Activated CD4-positive, alpha-beta T cell treated with anti-CD3 and anti-CD28 coated beads for 1 hour (primary cell): ENCODE measurements at places on chromosomes 6 and 20.

GRCh38 chr6:5499644-5500306, 238.5 kb downstream of the FARS2 start:
- DNase-seq, result no peak

GRCh38 chr6:75842191-75842590, 93.2 kb downstream of the MYO6 start:
- no peak for DNase-seq

GRCh38 chr6:18545726-18546125, 158.6 kb downstream of the RNF144B start:
- no peak for DNase-seq

GRCh38 chr6:26003102-26003694, 40.6 kb downstream of the TRIM38 start:
- DNase-seq, result no peak

GRCh38 chr20:63821811-63822210, 9.3 kb downstream of the ZBTB46 start:
- DNase-seq, result no peak

- DNase-seq, result no peak
Observed at GRCh38 chr6:11324453-11325015, 92.1 kb upstream of the NEDD9 start.

DNA sequence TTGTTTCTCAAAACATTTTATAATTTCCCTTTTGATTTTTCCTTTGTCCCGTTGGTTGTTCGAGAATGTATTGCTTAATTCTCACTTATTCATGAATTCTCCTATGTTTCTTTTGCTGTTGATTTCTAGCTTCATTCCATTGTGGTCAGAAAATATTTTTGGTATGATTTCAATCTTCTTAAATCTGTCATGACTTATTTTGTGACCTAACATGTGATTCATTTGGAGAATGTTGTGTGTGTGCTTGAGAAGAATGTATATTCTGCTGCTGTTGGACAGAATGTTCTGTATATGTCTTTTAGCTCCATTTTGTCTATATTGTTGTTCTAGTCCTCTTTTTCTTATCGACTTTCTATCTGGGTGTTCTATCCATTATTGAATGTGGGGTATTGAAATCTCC, 286.2 kb upstream of the RNF217 start:
- DNase-seq, result no peak
